ENCODE measurements at places on chromosomes 4 and X.

- no peak for DNase-seq
Observed at GRCh38 chr4:7788193-7788592, 151.5 kb downstream of the AFAP1 start.

- DNase-seq: no peak
Observed at GRCh38 chr4:85482010-85482738, 7.2 kb downstream of the ARHGAP24 start.

DNA sequence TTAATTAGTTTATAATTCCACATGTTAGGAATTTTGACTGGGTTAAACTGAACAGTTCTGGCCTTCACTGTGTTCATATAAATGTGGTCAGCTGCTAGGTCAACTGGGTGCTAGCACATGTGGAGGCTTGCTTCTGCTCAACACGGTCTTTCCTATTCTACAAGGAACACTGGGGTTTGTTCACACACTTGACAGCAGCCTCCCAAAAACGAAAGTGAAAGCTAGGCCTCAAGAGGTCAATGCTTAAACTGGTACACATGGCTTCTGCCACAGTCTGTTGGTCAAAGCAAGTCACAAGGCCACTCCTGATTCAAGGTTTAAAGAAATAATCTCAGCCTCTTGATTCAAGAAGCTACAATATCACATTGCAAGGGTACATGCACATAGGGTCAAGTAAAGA lies 126.5 kb downstream of the QDPR start:
- DNase-seq: no peak

DNA sequence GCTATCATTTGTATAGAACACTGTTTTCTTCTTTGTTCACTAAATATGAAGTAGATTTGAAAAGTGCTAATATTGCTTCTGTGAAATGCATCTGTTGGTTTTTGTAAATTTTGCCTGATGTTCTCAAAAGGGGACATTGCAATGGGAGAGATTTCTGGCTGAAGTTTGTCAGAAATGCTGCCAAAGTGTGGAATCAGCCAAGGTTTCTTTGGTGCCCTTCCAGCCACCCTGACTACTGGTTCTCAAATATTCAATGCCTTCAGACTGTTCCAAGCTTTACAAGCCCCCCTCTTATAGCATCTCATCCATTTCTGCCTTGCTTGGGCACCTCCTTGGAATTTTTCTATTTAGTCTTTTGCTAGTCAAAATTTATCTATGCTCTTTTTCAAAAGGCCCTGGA lies 60.6 kb upstream of the TMLHE start:
- no peak for DNase-seq

Measured in stimulated activated CD4-positive, alpha-beta T cell treated with anti-CD3 and anti-CD28 coated beads, Interleukin-12 subunit alpha, Interleukin-12 subunit beta, amount 100 ng/mL, for 24 hours (primary cell).